ENCODE measurements at places on chromosomes 11 and 22.
A peak's percentile ranks its signal among the peaks of the same experiment; 100 is the strongest.

- DNase-seq, result no peak
Measured at GRCh38 chr11:78573681-78574080, 983 bp downstream of the NARS2 start.

DNA sequence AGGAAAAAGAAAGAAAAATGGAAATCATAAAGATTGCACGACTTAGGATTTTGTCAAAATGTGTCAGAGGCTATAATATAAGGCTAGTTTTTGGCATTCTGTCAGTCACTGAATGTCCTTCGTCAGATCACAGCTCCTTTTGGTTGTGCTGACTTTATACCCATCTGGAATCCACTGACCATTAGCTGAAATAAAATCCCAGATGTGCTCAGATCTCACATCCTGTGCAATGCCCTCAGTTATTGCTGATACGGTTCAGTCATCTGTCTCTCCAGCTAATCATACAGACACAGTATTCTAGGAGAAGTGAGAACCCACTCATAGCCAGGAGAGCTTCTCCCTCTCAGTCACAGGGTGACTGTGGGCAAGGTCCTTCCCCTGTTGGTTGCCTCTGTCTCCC is 11.5 kb downstream of the CD44 start:
- DNase-seq, result no peak

GRCh38 chr22:20251981-20252380 is 16.1 kb downstream of the RTN4R start:
- DNase-seq, result no peak

- no peak for DNase-seq
Measured at GRCh38 chr22:25069426-25069757, 116.9 kb downstream of the KIAA1671 start.

DNA sequence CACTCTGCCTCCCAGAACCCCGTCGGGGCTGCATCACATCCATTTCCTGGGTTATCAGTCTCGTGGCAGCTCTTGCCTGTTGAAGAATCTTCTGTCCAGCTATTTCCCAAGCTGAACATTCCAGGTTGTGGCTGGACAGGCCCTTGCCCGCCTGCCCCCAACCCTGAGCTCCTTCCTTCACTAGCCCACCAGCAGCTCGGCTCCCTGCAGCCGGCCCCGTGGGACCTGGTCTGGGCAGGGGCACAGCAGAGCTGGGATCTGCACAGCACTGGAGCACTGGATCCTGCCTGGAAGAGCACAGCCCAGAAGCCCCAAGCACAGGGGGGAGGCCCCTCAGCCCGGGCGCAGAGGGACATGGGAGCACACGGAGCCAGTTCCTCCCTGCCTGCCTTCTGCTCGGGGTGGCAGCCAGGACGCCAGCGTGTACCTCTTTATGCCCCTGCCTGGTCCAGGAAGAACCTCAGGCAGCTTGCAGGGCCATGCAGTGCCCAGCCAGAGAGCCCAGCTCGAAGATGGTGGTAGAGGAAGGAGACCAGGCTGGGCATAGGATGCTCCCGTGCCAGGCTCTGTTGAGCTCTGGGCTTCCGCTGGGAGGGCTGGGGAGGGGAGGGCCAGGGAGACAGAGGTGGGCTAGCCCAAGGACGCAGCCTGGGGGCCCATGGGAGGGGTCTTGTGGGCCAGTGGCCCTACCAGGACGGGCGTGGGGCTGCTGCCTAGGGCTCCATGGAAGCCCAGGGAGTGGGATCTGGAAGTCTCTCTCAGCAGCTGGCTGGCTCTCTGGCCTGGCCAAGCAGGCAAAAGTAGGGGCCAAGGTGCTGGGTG is 16.6 kb upstream of the GNB1L start:
- DNase-seq, result no peak

DNA sequence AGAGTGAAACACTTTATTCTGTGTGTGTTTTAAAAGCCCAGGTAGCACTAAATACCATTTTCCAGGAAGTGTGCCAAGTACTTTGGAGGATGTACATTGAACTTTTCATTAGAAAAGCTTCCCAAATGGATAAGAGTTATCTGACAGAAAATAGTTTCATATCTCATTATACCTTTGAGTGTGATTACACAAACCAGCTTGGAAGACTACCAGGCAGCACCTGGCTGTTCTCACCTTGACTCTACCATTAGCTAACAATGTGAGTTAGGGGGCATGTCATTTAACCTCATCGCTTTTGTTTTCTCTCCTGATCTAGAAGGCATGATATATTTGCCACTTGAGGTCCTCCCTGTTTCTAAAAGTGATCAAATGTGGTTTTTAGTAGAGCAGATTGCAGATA is 50.2 kb downstream of the GRM5 start:
- DNase-seq, result no peak

DNA sequence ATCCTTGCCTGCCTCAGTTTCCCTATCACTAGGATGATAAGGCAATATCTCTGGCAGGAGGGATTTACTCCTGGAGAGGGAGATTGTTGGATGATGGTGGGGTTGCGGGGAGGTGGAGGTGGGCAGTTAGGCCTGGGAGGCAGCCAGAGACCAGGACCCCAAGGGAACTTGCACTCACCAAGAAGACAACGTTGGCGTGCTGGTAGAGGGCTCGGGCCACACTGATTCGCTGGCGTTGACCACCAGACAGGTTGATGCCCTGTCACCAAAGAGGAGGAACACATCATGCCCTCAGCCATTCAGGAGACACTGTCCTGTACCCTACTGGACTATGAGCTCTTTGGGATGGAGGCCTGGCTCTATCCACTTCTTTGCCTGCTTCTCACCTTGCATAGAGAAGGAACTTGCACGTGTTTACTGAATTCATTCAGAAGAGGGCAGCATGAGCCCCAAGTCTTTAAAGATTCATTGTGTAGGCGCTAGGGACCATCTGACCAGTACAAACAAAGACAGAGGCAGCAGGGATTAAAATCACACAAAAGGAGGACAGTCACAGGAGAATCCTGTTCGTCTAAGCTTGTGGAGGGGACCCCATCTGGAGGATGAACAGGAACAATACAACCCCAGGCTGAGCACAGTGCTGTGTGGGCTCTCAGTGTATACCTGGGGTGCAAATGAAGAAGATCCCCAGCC is 24.2 kb upstream of the KCNJ11 start:
- no peak for DNase-seq

- DNase-seq, result no peak
Measured at GRCh38 chr11:15944460-15944859, 411.9 kb downstream of the SOX6 start.

DNA sequence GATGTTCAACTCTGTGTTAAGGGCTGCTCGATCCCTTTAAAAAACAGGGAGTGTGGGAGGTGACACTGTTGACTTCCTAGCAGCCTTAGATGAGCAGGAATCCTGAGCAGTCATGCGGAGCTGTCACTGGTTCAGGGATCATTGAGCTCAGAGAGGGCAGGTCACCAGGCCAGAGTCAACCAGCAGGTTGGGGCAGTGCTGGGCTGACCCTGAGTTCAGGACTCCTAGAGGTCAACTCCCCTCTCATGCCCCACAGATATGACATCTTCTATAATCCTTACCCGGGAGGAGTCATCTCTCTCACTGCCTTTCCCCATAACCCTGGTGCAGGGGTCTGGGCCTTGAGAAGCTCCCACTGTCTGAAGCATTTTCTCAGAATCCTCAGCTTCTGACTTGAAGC is 12.9 kb upstream of the WNT11 start:
- no peak for DNase-seq

DNA sequence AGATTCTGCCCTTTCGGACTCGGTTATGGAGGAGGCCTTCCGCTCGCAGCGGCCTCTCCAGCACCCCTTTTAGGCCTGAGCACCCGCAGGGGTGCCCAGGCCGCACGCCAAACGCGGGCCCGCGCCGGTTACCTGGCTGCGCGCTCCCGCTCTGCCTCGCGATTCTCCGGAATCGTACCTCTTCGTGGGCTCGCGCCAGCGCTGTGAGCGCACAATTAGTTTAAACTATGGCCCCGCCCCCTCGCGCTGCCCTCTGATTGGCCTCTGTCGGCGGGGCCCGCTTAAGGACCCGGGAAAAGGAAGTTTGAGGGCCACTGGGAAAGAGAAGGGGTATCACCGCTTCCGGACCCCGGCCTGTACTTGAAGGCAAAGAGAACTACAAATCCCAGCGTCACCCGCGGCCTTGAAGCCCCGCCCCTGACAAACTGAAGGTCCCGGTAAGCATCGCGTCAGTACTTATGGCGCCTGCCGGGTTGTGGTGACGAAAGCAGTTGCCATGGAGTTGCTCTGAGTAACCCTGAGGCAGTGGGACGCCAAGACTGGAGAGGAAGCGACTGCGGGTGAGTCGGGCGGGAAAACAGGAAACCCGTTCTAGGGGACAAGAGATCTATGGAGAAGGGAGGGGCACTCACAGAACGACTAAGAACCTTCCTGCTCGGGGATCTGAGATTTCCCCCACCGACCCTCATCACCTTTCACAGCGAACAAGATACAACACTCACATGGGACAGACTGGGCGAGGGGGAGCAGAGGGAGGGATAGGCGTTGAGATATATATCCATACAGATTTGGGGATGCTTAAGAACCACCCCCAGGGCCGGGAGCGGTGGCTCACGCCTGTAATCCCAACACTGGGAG is at the start of the genes LRRC51 and NUMA1:
Gene LRRC51 (plus strand): TSS at position 525 of the 858 bp plus-strand sequence. CDS start 8,234 bp downstream, outside the sequence.
Gene NUMA1 (minus strand): TSS at position 217 of the 858 bp plus-strand sequence. CDS start 44,599 bp downstream, outside the sequence.
- peak; percentile 99 for DNase-seq

GRCh38 chr11:76724171-76724768 is 53.7 kb upstream of the LRRC32 start:
- no peak for DNase-seq

DNA sequence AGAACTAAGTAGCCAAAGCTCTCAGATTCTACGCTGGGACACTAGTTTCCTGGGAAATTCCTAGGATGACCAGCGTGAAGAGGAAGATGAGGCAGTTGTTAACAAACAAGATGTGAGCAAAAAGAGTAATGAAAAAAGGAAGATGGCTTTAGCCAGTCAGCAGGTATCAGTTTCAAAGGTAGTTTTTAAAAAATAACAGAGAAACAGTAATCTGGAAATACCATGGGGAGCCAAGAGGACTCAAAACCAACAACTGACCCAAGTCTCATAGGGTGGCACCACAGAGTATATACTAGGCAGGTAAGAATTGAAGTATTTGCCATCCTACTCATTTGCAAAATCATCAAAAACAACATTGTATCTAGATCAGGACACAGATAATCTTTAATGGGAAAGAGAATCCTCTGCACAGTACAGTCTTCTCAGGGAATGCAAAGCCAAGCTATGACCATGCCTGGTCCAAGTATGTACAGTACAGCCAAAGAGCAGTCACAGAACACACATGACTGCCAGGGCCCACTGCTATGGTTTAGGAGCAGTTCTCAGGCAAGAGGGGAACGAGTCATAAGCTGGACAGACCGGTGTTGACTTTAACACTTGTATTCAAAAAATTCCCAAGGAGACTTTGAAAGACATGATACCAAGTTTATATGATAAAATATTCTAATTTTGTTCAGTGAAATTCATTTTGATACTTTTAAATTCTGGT is 20.6 kb downstream of the MSANTD4 start:
- no peak for DNase-seq

DNA sequence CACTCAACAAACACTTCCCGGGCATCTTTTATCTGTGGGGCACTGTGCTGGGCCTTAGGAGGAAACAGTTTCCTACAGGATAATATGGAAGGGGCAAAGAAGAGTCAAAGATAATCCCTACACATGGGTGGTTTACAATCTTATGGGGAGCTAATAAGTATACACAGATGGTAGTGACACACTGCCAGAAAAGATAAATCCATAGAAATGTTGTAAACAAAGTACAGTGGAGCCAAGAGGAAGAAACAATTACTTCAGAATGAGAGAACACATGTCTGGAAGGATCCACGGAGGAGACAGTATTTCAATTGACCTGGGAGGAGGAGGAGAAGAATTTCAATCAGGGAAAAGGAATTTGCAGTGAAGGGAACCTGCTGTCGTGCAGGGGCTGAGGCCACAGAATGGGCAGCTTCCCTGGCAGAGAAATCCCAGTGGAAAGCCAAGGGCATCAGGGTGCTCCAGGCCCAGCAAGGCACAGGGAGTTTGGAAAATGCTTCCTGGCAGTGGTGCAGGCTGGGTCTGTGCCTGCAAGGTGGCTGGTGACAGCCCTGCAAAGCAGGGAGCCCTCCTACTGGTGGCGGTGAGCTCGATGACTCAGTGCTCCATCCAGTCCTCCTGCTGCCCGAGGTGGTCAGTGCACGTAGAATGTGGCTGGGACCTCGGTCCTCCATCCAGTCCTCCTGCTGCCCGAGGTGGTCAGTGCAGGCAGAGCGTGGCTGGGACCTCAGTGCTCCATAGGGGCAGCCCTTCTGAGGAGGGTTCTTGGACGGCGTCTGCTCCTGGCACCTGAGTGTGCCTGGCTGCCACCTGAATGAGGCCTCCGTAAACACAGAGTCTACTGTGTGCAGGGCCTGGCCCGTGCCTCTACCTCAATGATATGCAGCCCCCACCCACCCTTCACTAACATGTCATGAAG is 444.3 kb upstream of the B3GAT1 start:
- no peak for DNase-seq

DNA sequence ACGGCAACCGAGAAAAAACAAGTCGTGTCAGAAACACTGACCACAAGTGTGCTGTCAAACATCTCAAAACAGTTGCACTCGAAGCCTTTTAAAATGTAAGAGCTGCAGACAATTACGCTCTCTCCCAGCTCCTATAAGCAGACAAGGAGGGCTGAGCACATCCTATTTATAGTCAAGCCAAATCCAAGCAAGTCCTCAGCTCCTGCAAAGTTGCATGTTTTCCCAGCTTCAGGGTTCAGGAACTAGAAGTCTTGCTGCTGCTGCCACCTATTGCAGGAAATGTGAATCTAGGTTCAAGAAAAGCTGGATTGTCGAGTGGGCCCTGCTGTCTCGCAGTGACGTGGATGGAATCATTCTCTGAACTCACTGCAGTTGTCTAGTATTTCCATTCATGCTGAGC is 15.5 kb downstream of the EFCAB6 start:
- DNase-seq, result no peak

DNA sequence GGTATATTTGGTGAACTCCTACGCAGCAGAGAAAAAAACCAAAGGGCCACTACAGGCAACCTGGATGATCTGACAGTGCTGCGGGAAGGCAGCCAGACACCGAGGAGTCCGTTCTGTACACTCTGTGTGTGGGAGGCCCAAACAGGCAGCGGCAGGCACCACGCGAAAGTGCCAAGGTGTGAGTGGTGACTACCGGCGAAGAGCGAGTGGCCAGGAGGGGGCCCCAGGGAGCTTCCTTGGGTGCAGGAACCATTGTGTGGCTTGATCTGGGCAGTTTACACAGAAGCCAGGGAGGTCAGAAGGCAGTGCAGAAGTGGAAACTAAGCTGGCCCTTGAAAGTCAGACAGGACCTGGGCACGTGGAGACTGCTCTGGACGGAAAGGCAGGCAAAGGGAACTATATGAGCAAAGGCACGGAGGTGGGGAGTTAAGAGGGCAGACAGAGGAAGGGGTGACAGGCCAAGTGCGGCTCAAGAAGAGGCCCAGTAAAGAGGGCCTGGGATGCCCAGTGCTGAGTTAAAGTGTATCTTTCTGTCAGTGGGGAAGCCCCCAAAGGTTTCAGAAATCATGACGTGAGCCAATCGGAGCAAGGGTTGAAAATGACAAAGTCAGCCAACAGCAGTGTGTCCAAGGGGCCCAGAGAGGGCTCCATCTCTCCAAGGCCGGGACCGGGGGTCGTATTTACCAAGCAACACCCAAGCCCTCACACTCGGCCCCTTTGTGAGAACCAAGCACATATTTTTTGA is 10.6 kb downstream of the TMEM184B start:
- no peak for DNase-seq
